ENCODE measurements at places on chromosomes 2 and 18.

- DNase-seq, result no peak
These were observed 668.9 kb upstream of the CHAC2 start for GRCh38 chr2:53098696-53099078.

GRCh38 chr2:88859461-88859860 lies 168.0 kb downstream of the RPIA start:
- DNase-seq, result no peak

DNA sequence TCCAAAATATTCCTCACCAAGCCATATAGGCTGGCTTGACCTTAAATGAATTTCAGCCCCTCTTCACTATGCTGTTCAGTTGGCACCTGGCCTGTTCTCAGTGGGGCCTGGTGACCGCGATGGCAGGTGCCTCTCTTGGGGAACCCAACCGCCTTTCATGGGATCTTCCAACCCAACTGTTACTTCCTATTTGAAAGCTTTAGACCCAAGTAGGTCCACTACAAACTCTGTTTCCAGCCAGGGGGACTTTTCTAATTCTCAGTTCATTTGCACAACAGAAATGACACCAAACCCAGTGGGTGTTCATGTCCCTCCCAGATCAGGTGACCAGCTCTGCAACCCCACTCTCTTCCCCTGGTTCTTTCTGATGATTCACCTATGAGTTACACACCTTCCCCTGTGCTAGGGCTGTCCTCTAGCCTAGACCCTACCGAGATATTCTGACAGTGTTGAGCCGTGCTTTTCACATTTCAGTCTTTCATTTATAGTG lies 35.6 kb upstream of the NDUFV2 start:
- no peak for DNase-seq

DNA sequence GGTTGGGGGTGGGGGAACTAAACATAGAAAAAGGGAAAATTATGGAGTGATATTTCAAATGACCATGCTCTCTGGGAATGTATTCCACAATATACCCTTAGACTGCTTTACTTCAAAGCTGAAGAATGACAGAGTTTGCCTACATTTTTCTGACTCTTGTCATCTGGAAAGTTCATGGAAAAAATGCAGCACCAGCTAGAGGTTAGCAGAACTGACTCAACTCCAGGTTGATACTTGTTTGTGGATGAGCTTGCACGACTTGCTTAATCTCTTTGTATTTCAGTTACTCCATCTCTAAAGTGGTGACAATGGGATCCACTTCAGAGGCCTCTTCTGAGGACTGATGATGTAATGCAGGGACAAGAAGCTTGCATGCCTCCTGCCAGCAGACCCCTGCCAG lies 824.0 kb upstream of the ID2 start:
- DNase-seq, result no peak

DNA sequence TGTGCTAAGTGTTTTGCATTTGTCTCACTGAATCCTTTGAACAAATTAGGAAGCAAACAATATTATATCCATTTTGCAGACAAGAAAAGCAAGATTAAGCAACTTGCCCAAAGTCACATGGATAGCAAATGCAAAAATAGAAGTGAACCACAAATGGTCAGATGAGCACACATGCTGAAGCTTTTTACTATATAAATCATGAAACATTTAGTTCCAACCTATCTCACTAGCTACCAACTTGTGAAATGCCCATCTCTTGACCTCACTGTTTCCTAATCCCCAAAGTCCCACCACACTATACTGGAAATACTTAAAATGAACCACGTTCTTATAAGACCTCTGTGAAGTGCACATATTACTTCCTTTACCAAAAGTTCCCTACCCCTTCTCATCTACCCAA lies 380.5 kb downstream of the ERBB4 start:
- DNase-seq, result no peak

GRCh38 chr2:120898961-120899750 lies 163.5 kb downstream of the GLI2 start:
- no peak for DNase-seq

DNA sequence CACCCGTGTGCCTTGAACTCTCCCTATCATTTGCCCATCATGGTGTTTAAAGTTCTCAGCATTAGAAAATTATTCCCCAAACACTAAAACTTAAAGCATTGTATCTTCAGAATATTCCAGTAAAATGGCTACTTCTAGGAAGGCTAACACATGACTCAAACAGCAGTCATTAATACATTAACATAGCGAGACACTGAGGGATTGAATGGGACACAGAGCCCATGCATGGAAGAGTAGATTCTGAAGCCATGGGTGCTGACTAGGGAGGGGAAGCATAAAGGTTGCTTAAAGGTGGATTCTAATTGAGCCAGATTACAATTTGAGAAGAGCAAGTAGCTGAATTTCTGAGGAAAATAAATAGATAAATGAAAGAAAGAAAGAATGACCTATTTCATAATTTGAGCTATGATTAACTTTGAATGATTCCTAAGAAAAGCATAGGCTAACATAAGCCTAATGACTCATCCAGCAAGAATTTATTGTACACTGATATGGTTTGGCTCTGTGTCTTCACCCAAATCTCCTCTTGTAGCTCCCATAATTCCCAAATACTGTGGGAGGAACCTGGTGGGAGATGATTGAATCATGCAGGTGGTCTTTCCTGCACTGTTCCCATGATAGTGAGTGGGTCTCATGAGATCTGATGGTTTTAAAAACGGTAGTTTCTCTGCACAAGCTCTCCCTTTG lies 79.8 kb upstream of the PIK3C3 start:
- DNase-seq, result no peak

- DNase-seq, result no peak
These were observed 108.1 kb upstream of the KCTD1 start for GRCh38 chr18:26656431-26656943.

GRCh38 chr18:76494231-76495005 lies 624 bp downstream of the ZNF516 start:
- peak; percentile 50 for DNase-seq

DNA sequence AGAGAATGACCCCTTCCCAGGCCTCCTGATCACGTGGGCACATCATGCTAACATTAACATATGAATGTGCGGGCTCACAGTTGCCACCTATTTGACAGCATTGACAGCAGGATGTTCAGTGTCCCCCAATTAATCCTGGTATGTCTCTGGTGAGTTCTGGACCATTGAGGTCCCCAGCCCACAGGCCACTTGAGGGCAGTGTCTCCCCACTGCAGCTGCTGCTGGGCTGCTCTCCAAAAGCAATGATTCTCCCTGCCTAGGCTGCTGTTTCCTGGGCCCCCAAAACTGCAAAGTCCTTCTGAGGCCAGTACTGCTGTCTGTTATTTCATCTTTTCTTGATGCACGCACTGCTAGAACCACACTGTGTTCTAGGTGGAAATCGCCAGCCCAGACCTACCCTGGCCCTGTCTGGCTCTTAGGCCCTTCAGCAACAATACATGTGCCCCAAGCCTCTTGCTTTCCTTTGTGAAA lies 52.7 kb upstream of the MAPK4 start:
- DNase-seq, result peak; percentile 59

DNA sequence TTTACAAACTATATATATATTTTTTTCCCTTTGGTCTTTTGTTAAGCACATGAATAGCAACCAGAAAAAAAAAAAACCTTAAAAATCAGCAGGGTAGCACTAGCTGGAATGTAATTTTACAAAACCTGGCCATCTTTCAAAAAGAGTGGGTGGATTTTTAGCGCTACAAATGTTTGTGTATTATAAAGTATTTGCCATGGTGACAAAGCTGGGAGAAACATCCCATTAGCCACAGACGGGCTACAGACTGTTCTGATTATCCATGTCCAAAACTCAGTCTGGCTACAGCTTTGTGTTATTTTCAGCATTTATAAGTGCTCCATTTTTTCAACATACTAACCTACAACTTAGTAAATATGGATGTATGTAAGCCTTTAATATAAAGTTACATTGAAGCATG lies 249.5 kb upstream of the TANK start:
- DNase-seq, result no peak

- DNase-seq, result no peak
These were observed 245.1 kb downstream of the NEDD4L start for GRCh38 chr18:58288921-58289797.

- DNase-seq, result no peak
These were observed 75.8 kb downstream of the SUCLG1 start for GRCh38 chr2:84383271-84383670.

- DNase-seq, result peak; percentile 52
These were observed 402.3 kb upstream of the GYPC start for GRCh38 chr2:126253669-126254068.

DNA sequence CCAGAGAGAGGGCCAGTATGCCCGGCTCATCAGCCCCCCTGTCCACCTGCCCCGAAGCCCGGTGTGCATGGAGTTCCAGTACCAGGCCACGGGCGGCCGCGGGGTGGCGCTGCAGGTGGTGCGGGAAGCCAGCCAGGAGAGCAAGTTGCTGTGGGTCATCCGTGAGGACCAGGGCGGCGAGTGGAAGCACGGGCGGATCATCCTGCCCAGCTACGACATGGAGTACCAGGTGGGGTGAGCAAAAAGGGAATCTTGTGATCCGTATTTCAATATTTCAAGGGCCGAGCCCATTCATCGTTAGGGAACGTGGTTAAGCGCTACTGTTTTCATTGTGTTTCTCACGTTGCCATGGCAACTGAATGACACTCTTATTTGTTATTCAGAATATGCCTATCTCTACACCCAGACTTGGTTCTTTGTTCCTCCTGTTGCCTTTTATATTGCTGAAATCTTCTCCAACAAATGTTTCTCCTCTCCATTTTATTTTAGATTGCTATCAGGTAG lies 81.5 kb downstream of the NRP2 start:
- DNase-seq, result no peak

- no peak for DNase-seq
These were observed 32.7 kb downstream of the ARHGAP25 start for GRCh38 chr2:68767031-68767961.

DNA sequence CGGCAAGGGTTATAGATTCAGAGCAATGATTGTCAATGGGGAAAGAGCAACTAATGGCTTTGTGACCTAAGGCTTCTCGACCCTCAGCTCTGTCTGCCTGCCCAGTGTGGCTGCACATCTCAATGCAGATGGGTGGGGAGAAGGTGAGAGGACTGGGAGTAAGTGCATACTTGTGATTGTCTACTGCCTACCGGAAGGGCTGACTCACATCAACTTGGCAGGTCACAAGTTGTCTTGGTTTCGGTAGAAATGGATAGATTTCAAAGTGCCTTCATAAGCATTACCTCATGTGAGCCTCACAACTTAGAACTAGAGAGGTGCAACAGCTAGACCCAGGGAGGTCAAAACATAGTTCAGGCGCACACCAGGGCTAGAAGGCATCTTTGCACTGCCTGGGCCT lies 29.4 kb downstream of the STAT1 start:
- no peak for DNase-seq

DNA sequence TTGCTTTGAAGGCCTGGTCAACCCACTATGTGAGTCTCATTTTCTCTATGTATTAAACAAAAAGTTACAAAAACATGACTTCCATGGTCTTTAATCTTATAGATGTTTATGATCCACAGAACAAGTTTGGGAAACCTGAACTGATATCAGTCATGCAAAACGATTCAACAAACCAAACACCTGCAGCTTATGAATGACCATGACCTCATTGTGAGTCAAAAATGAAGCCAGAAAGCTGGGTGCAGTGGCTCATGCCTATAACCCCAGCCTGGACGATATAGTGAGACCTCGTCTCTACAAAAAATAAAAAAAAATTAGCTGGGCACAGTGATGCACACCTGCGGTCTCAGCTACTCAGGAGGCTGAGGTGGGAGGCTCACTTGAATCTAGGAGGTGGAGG lies 270.4 kb upstream of the CCDC68 start:
- DNase-seq, result no peak

GRCh38 chr2:28970464-28971160 lies 10.5 kb upstream of the TOGARAM2 start:
- no peak for DNase-seq

DNA sequence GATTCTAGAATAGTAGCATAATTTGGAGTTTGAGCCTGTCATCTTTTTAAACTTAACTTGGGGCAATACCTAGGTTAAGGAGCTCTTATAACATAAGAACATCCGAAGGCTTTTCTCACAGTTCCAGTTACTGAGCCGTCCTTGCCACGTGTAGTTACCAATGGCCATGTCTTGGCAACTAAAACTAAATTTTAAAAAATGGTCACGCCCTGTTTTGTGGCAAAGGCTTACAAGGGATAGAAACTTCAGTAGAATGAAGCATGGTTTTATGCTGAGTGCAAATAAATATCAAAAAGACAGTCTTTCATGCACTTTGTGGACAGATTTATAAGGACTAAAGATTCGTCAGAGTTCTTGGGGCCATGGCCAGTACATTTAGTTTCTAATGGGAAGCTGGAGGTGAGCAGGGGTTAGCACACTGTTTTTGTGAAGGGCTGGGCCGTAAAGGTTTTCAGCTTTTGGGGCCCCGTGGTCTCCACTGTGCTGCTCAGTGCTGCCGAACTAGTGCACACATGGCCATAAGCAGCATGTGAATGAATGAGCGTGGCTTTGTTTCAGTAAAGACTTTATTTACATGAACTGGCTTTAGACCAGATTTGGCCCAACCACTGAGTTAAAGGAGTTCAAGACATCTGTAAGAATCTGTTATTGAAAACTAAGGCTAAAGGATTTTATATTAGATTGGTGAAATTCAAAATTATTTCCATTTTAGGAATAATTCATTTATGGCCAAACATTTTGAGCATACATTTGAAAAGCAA lies 41.1 kb downstream of the GRHL1 start:
- no peak for DNase-seq

DNA sequence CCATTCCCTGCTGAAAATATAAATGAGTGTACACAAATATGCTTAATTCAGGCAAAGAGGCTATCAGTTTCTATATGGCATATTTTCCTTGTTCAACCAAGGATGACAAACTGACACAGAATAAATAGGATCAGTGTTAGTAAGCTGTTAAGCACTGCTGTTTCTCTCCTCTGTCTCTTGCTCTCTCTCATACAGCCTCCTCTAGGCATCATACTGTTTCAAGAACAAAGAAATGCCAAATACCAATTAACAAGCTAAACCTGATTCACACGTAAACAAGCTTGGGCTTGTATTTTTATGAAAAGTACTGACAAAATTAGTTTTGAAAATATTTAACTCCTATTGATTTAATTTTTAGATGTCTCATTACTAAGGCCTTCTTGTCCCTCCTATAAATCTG lies 1027.2 kb upstream of the ACVR2A start:
- DNase-seq, result no peak

GRCh38 chr18:36406805-36407204 lies 109.3 kb downstream of the FHOD3 start:
- peak; percentile 76 for DNase-seq

DNA sequence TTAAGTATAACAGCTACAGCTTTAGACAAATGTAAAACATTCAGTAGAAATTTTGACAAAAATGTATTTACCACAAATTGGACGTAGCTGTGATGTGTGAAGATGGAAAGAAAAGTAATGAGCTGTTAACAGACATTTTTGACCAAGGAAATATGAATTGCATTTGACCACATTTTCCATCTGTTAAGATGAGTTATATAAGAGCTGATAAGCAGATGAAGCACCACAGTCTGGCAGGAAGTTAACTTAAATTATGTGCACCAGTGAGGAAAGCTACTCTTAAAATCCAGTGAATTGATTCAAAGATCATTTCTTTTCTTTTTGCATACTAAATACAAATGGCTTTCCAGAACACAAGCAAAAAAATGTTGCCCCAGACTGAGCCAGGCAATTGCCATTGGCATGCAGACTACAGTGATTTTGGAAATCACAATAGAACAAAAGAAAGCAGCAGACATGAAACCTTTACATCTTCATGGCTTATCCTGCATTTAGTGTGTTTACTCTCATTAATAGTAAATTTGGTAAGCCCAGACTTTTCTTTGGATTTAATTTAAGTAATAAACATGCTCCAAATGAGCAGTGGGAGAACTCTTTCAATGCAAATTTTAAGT lies 493.7 kb downstream of the TMX3 start:
- no peak for DNase-seq
